ENCODE measurements at places on chromosomes 7 and 10. TPM values are rescaled to one million over a fixed set of nuclear protein-coding genes. Genes with fewer than 3 reads are reported as not detected.

DNA sequence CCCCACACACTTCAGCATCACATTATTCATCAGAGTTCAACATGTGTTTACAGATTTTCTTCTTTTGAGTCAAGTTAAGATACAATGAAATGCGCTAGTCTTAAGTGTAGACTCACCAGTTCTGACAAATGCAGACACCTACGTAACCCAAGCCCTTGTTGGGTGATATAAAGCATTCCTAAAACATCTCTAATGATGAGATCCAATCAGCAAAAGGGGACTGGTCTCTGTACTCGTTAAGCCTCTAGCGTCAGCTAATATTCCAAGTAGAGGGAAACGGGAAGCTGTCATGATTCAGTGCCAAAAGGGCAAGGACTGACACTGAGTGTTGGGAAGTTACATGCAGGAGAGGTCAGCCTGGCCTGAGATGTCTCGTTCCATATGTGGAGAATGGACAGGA is 38.7 kb upstream of the TRIL start:
- peaks cover 7% of the 10 kb centered on the region for H3K27me3 ChIP-seq
- no peaks in the 10 kb centered on the region for H3K36me3 ChIP-seq
- H3K27ac ChIP-seq: no peak overlapping the region
- no peaks in the 10 kb centered on the region for H3K4me1 ChIP-seq
- no peak overlapping the region for H3K4me3 ChIP-seq

- no peaks in the 10 kb centered on the region for H3K36me3 ChIP-seq
- H3K27ac ChIP-seq: no peak overlapping the region
- H3K4me1 ChIP-seq: no peaks in the 10 kb centered on the region
- no peak for DNase-seq
These were observed 28.9 kb upstream of the TNRC18 start for GRCh38 chr7:5452470-5452899.

Gene POLR2J2
- 11.4 TPM for total RNA-seq

DNA sequence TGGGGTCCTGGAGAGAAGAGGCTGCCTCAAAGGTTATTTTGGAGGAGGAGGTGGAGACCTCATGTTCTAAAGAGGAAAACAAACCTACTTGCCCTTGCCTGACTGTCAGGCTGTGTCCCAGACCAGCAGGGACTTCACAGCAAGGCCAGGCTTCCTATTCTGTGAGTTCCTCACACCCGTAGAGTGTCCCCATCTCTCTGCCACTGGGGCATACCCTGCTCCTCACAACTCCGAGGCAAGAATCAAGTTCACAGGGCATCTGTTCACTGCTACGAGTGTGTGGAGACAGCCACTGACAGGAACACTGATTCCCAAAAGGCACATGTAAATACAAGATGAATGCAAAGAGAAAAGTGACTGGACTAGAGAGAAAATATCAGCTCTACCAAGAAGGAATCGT is 38.0 kb downstream of the PDE1C start:
- peaks cover 11% of the 10 kb centered on the region for H3K4me1 ChIP-seq
- DNase-seq: no peak
- no peak overlapping the region for H3K27ac ChIP-seq
- no peak overlapping the region for H3K4me3 ChIP-seq
- H3K27me3 ChIP-seq: peaks cover 7% of the 10 kb centered on the region

Gene CDHR3
- 0.51 TPM for total RNA-seq

Data from activated T-cell treated with anti-CD3 and anti-CD28 coated beads, Interleukin-2, amount 50 U/mL, for 72 hours (primary cell).